ENCODE measurements at places on chromosomes 1 and 21.

DNA sequence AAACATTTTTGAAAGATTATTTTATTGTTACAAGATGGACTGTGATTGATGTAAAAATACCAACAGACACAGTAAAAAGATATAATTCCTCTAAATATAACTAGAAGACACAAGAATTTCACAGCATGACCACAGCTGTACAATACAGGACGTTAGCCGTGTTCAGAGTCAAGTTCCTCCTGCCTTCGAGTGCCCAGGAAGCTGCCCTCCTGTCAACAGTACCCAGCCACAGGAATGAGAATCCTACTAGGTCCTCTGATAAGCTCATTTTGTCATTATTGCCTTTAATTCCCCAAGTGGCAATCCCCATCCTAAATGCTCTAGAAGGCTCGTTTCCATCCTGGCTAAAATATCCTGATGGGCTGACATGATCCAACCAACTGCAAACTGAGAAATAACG lies 16.4 kb upstream of the CAPN2 start:
- DNase-seq, result no peak

DNA sequence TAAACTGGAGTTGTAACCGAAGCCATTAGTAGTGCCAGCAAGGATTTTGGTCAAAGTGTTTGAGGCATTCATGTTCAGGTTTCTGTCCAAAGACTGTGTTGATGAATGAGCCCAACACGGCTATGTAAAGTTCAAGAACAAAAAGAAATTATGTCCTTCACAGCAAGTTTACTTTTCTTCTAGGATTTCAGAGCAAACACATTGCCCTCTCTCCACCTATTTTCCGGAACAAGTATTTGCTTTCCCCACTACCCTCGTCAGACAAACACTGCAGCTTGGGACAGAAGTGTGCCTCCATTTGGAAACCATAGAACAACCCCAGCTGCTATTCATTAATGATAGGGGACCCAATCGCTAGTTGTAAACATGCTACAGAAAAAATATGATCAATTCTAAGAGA lies 151.4 kb upstream of the C1orf105 start:
- no peak for DNase-seq

- DNase-seq, result no peak
Observed at GRCh38 chr1:117318426-117318825, 48.8 kb upstream of the MAN1A2 start.

- DNase-seq, result no peak
Observed at GRCh38 chr1:190949939-190950338, 472.3 kb upstream of the BRINP3 start.

DNA sequence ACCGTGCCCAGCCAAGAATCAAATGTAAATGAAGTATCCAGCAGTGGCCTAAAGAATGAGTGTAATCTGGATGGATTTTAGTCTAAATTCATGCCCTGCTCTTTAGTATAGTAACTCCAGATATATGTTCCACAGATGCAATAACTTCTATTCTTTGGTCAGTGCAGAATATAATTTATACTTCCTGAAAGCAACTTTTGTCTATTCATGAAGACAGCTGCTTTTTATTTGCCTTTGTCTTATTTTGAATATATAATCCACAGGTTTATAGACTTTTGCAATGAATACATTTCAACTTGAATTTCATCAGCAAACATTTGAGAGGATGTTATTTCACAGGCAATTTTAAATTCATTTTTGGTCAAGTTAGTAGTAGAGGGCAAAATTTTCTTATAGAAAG lies 54.4 kb downstream of the CDC42BPA start:
- no peak for DNase-seq

DNA sequence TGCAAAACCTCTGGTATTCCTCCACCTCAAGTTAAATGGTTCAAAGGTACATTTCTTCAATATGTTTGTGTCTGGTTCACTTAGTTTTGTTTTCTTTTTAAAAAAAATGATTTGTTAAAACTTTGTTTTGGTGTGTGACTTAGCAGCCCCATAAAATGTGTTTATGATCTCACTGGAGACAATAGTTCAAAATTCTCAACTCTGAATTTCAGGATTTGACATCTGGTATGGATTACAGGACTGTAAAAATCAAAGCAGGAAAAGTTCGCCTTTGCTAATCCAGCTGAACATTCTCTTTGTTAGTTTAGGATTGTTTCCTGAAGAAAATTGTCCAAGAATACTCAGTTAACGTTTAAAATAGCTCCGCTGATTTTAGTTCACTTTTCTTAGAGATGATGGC lies 231.7 kb downstream of the HMCN1 start:
- DNase-seq, result no peak

DNA sequence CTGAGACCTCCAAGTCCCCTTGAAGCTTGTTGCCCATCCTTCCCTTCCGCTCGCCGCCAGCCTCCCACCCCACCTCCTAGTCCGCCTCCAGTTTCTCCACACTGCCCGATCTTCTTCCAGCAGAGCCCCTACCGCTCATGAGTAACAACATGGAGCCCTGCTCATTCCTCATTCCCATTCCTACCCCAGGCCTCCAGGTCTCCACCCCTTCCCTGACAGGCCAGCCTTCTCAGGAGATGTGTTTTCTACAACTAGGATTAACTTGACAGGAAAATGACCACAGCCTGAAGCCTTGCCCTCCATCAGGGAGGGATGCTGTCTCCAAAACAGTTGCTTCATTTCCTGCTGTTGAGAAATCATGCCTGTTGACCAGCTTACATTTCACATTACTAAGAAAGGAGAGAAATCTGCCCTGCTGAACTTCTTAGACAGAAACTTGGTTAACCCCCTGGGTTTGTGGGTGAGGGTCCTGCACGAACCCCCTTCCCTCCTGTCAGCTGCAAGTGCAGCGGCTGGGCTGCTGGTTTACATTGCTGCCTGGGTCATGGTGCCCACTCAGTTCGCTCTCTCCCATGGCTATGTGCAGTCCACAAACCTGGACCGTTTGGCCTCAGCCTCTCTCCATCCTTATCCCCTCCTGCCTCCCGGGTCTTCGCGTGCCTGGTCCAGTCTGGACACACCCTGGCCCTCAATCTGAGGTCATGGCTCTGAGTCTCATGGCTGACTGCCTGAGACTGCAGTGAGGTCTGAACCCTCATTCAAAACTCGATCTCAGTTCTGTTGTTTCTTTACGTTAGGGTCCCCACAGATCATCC lies 16.1 kb upstream of the CHI3L1 start:
- DNase-seq, result no peak

GRCh38 chr1:100377590-100378361 lies 25.5 kb downstream of the CDC14A start:
- DNase-seq, result no peak

DNA sequence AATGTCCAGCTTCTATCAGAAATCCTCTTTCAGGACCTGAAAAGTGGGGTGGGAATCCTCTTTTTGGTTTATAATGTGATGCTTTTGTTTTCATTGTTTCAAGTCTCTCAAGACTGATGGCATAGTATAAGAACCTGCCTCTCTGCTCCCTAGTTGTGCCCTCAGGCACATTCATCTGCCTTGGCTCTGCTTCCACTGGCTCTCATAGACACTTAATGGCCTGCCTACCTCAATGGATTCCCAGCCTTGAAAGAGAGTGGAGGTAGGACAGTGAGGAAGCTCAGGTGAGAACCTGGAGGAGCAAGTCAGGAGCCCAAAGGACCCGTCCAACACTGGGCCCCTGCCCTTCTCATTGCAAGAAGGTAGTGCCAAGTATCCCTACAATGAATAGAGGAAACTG lies 4.8 kb downstream of the TTLL7 start:
- DNase-seq, result no peak

GRCh38 chr1:4268889-4269284 lies 368.8 kb upstream of the C1orf174 start:
- no peak for DNase-seq

GRCh38 chr1:19045898-19046880 lies 89.7 kb upstream of the IFFO2 start:
- no peak for DNase-seq

DNA sequence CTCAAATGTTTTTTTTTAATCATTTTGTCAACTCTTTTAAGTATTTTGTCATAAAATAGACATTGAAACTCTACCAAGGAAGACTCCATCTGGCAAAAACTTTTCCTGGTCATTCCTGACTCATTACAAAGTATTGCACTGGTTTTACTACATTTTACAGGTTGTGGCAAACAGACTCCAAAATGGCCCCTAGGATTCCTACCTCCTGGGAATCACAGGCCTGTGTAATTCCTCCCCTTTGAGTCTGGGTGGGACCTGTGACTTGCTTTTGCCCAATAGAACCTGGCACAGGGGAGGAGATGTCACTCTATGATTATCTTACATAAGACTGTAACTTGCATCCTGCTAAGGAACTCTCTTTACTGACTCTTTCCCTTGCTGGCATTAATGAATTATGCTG lies 123.6 kb upstream of the KCNJ6 start:
- DNase-seq, result no peak

GRCh38 chr1:91809317-91809716 lies 76.6 kb downstream of the TGFBR3 start:
- no peak for DNase-seq

GRCh38 chr1:212608959-212609700 lies 569 bp downstream of the ATF3 start:
- peak; percentile 26 for DNase-seq

DNA sequence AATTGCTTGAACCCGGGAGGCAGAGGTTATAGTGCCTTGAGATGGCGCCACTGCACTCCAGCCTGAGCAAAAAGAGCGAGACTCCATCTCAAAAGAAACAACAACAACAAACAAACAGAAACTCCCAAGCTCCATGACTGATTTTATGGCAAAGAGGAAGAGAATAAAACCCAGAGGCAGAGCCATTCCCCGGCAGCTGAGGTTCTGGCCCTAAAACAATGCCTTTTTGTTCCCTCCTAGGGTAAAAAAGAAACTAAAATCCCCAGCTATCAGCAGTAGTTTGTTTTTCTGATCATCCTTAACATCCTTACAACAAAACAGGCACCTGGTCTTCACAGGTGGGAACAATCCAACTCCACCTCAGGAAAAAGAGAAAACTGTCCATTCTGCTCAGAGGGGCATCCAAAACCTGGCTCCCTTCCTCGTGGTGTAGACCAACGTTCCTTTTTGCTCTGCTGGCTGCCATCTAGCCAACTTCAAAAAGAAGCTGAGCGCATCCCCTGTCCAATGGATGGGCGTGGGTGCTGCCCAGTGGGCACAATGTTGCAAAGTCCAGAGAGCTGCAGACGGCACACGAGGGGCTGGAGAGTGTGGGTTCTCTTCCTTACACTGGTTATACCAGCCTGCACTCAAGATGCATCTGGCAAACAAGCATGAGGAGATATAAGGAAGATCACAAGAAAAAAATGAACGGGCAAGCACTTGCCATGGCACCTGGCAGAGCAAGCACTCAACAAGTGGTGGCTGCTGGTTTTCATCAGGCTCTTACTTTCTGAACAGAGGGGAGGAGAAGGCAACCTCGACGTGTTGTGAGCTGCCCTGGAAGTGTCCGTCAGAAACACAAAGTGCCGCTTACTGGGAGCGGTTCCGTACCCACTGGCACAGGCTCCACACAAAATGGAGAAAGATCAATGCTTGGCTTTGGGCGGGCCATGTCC lies 54.7 kb downstream of the SLC66A1 start:
- DNase-seq, result no peak

DNA sequence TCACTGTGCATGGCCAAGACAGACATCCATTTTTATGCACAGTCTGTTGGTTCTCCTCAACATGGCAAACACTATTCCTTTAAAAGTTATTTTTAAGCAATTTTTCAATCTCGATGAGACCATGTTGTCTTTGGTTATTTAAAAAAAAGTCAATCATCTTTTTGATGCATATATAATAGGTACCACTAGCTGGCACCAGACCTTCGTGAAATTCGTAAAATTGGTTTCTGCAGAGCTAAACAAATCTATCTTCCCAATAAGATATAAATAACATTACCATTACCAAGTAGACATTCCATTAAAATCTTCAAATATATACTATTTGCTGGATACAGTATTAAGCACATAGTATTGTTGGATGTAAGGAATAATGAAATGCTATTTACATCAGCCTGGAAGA lies 220.0 kb upstream of the GREM2 start:
- DNase-seq, result no peak
